ENCODE measurements at places on chromosomes 16 and 17.

DNA sequence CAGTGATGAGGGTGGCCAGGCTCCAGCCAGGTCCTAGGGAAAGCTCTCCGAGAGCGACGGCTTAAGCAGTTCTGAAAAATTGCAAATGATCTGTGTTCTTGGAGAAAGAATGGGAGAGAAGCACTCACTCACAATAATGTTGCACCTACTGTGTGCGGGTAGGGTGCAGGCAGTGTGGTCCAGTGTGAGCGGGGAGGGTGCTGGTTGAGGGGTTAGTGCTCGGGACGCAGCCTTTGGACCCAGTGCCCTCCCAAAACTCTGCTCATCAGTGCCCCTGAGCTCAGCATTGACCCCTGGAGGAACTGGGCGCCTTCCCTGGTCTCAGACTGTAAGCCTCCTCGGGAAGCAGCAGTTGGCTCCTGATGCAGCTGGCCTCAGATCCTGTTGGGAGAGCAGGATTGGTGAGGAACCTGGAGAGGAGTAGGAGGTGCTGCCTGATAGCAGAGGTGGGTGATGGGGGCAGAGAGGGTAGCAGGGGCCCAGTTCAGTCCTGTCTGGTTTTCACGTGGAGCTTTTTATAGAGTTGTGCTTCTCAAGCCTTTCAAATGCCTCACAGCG lies 23.6 kb upstream of the ZNF750 start:
- no peak for DNase-seq

DNA sequence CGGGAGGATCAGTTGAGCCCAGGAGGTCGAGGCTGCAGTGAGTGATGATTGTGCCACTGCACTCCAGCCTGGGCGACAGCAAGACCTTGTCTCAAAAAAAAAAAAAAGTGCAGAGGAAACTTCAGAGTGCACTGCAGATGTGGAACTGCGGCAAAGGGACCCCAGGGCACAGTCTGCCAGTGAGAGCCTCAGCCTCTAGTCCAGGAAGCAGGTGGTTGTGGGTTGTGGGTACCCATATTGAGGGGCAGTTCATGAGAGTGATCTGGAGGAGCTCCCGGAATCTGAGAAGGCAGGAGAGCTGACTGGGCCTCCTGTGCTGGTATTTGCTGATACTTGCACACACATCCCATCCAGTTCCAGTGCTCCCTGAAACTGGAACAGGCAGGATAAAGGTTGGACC lies 13.1 kb downstream of the FOXN1 start:
- no peak for DNase-seq

DNA sequence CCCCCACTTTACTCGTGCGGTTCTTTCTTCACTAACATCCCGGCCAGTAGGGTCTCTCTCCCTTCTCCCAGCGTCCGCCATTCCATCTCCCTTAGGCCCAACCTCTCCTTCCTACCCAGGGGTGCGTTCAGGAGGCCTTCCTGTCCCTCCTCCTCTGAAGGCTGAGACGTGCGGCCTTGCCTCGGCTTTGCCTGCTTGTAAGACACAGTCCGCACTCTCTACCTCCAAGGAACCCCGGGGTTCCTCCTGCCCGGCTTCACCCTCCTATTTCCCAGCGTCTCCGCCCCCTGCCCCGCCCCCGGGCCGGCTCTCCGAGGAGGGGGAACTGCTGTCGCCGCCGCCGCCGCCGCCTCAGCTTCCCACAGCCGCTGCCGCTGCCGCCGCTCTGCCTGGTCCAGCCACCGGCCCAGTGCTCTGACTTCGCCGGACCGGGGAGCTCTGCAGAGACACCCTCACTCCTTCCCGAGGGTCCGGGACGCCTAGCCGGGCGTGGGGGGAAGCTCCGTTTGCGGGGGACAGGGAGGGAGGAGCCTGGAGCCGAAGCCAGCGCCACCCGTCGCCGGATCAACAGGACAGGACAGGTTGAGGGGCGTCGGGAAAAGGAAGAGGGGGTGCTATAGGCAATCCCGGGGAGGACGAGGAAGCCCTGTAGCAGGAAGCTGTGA lies 1.2 kb upstream of the FGF11 start:
- DNase-seq: no peak

- DNase-seq: no peak
These were observed 256.9 kb upstream of the PMFBP1 start for GRCh38 chr16:72428681-72429376.

- DNase-seq: no peak
These were observed 30.6 kb downstream of the NLK start for GRCh38 chr17:28072936-28073533.

GRCh38 chr17:72357764-72358365 lies 237.0 kb downstream of the SOX9 start:
- DNase-seq: no peak

DNA sequence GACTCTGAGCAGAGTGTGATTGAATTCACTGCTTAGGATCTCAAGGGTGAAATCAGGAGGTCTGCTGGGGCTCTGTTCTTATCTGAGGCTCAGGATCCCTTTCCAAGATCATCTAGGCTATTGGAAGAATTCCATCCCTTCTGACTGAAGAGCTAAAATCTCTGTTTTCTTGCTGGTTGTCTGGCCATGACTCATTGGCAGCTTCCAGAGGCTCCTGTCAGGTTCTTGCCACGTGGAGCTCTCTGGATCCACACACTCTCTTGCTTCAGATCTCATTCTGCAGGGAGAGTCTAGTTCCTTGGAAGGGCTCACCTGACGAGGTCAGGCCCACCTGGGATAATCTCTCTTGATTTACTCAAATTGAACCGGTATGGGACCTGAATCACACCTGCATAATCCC lies 930.7 kb downstream of the CDH8 start:
- DNase-seq: no peak

DNA sequence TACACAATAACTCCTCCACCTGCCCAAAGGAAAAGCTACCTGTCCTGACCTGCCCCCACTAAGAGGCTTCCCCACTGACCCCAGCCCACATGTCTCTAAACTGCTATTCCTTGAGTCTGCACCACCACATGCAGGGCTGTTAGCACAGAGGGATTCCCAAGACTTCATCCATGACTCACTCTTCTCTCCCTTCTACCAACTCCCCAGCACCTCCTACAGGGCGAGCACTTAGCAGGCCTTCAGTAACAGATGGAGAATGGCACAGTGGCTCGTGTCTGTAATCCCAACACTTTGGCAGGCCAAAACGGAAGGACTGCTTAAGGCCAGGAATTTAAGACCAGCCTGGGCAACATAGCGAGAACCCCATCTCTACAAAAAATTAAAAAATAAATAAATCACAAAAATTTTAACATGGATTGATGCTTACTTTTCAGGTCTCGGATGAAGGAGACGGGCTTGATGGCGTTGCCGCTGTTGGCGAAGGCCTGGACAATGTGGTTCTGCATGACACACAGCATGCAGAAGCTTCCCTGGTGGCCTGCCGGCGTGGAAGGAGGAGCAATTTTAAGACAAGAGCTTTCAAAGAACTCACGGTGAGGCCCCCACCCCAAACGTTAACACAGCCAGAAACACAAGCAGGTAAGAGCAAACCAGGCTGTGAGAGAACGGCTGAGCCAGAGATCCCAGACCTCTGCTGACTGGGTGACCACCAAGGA lies 12.0 kb downstream of the USP36 start:
- no peak for DNase-seq

- no peak for DNase-seq
These were observed 66.9 kb downstream of the METRNL start for GRCh38 chr17:83146347-83146746.

DNA sequence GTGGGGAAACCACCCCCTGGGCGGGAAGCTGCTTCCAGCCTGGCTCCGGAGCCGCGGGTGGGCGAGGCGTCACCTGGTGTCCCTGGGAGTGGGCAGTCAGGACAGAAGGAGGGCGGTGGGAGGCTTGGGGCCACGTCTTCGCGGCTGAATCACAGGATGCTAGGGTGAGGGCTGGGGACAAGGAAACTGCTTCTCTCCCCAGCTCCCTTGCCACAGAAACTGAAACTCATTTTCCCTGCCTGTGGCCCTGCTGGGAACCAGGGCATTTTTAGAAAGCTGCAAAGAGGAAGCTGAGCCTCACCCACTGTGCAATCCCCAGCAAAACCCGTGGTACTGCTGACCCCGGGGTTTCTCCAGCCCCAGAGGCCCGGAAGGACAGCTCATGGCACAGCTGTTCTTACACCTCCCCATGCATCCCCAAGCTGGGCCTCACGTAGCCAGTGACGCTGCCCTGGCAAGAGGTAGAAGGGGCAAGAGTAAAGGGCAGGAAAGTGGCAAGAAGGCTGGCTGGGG lies 8.2 kb downstream of the RHBDF2 start:
- no peak for DNase-seq

GRCh38 chr17:17809531-17810083 lies 27.2 kb downstream of the SREBF1 start:
- no peak for DNase-seq

DNA sequence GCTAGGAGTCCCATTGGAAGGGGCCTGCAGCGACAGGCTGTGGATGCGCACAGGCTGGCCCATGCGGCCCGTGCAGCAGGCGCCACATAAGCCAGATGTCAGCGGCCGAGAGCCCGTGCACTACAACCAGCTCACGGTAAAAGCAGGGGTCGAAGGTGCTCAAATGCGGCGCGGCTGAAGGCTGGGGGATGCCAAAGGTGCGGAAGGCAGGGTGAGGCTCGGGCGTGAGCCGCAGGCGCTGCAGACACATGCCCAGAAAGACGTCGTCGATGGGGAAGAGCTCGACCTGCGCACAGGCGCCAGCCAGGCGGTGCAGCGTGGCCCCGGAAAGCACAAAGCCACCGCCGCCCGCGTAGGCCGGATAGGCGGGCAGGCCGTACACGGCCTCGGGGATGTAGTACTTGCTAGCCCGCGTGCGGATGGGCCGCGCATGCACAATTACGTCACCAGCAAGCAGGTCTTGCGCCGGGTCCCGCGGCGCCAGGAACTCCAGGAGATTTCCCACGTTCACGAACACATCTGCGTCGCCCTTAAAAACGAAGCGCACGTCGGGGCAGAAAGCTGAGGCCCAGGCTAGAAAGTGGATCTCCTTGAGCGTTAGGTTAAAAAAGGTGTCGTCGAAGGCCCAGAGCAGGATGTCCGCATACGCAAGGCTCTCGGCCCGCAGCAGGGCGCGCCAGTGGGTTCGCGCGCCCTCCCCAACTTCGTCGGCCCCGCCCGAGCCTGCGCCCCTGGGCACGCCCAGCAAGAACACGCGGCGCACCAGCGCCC lies 1.3 kb downstream of the B3GNT9 start:
- DNase-seq: no peak

DNA sequence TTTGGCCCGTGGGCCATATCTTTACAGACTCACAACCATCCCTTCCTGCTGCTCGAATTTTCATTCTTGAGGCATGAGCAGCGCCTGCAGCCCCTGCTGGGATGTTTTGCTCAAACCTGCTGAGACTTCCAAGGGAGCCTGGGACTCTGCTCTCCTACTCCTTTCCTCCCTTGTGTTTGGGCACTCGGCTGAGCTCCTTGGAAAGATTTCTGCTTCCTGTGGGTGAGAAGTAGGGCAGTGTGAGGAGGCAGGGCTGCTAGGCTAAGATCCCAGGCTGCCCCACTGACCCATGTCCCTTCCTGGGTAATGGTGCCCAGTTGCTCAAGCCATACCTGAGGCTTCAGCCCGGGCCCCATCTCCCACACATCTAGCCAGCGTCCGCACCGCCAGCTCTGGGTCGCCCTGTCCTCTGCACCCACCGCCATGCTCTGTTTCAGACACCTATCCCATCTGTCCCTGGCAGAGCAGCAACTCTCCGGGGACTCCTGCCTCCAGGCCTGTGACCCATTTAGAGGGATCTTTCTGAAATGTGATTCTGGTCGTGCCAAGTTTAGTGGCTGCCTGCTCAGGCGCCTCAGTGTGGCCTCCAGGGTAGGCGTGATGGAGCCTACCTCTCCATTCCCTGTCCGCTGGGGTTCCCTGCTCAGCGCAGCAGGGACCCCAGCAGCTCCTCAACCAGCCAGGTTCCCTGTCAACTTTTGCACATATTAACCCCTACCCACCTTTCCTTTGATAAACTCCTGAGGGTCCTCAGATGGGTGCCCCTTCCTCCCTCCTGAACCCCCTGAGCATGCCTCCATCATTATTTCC lies 190.1 kb downstream of the CCDC182 start:
- DNase-seq: no peak

DNA sequence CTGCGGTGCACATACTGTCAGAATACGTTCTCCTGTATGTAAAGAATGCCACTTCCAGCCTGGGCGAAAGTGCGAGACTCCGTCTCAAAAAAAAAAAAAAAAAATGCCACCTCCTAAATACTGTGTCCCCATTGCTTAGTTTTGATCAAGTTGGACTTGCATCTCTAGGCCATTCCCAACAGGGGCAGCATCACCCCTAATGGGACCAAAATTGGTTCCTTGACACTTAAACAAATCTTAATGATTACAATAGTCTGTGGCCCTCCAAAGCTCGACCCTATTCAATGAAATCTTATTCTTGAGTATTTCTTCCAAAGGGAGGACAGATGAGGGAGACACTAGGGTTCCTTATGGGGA lies 154.7 kb upstream of the PLCG2 start:
- DNase-seq: peak; percentile 50

DNA sequence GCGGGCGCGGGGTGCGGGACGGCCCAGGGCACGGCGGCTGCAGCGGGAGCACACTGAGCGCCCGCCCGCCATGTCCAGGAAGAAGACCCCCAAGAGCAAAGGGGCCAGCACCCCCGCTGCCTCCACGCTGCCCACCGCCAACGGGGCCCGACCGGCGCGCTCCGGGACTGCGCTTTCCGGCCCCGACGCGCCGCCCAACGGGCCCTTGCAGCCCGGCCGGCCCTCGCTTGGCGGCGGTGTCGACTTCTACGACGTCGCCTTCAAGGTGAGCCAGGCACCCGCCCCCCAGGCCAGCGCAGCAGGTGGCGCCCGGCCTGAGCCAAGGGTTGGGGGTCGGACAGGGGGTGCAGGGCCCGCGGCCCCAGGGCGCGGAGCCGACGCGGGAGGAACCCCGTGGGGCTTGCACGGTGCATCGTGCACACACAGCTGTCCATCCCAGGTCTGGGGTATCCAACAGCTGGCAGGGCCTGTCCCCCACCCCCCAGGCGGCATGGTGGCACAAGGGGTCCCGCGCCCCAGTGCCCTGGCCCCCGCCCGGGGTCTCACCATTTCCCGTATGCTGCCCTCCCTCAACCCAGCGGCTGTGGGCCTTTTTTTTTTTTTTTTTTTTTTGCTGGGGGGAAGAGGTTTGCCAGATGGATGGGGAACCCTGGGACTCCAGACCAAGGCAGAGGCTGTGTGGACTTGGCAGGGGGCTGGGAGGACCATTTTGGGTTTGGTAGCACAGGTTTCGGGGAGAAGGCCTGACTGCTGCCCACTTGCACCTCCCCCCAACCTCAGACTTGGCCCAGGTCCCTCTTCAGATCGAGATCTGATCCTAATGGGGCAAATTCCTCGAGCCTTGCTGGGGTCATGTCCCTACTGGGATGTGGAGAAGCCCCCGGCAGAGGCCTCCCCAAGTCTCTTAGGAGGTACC lies 547 bp downstream of the RAB26 start:
- DNase-seq: no peak

GRCh38 chr16:29114574-29114973 lies 129.7 kb downstream of the LAT start:
- DNase-seq: no peak

DNA sequence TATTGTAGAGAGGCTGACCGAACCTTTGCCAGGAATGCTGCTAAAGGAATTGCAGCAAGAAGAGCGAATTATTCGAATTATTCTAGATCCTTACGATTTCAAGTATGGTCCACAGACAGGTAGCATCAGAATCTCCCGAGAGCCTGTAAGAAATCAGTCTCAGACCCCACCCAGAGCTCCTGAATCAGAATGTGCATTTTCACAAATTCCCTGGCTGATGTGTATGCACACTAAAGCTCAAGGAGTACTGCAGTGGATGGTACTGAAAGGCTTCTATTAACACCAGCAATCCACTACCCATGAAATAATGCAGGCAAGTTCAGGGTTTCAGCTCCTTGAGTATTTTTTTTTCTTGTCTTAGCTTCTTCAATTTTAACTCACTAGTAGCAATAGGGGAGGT lies 49.4 kb downstream of the ZZEF1 start:
- no peak for DNase-seq

- DNase-seq: no peak
These were observed 101.2 kb downstream of the RPTOR start for GRCh38 chr17:80645706-80646325.

Data from hematopoietic multipotent progenitor cell treated with erythropoietin and hydrocortisone succinate and interleukin-3 and kit ligand, for 15 days (in vitro differentiated cells).